ENCODE measurements at places on chromosomes 16 and 17.

- no peak for DNase-seq
Measured at GRCh38 chr16:50204453-50205108, 51.5 kb downstream of the TENT4B start.

GRCh38 chr17:83174362-83175118 is 95.1 kb downstream of the METRNL start:
- no peak for DNase-seq

DNA sequence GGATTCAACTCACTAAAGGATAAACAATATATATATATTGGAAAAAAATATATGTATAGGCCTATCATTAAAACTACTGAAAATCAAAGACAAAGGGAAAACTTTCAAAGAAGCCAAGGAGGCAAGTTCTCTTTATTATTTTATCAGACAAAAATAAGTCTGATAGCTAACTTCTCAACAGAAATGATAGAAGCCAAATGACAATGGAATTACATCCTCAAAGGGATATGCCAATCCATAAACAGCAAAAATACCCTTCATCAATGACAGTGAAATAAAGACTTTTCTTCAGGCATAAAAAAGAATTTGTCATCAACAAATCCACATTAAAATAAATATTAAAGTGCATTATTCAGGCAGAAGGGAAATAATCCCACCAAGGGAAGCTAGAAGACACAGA is 393.4 kb downstream of the ZFHX3 start:
- no peak for DNase-seq

- no peak for DNase-seq
Measured at GRCh38 chr17:73393962-73394361, 82.2 kb upstream of the CDC42EP4 start.

DNA sequence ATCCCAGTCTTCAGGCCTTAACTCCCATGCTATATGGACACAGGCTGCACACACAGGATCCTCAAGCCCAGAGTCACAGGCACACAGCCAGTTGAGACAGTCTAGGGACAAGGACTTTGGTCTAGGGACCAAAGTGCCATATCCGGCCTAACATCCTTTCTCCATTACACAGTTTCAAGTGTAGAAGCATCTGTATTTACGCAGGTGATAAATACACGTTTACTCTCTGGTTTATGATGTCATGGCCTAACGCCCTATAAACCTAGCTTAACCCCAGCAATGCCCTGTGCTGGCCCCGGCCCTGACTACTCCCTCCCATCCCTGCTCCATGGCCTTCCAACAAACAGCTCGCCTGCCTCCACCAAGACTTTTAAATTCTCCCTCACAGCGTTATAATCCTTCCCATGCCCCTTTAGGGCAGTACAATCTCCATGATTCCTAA is 17.1 kb downstream of the CUEDC1 start:
- DNase-seq, result no peak

DNA sequence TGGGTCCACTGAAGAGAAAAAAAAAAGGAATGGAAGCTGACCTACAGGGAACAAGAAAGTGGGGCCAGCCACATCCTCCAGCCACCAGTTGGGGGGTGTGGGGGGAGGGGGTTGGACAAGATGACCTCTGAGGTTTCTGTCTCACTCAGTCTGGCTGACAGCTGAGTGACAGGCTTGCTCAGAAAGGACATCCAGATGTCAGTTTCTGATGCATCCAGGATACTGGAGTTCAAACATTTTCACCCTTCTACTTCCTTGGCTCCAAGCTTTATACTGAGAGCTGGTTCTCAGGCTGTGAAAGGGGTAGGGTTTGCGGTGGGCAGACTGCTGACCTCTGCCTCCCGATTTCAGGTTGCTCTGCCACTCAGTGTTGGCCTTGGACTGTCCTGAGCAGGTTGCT is 2178.3 kb downstream of the TP53TG3F start:
- DNase-seq, result no peak

DNA sequence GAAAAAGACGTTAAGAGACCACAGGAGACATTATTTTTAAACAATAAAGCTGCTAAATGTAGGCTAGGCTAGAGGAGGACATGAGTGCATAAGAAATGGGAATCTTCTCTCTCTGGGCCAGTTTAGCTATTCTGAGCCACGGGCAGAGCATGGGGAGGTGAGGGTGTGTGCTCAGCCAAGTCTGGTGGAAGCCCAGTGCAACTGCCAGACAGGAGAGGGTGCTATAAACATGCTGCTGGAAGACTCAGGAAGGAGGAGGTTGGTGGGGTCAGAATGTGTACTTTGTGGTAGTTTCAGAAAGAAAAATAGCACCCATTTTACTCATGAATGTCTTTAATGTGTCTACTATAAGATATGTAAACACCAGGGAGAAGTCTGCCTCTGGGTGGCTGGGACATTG is 5.9 kb upstream of the SDK2 start:
- peak; percentile 8 for DNase-seq

GRCh38 chr17:64148699-64149098 is 18.8 kb upstream of the ERN1 start:
- no peak for DNase-seq

- DNase-seq, result no peak
Measured at GRCh38 chr17:58004060-58004459, 3.0 kb downstream of the SRSF1 start.

DNA sequence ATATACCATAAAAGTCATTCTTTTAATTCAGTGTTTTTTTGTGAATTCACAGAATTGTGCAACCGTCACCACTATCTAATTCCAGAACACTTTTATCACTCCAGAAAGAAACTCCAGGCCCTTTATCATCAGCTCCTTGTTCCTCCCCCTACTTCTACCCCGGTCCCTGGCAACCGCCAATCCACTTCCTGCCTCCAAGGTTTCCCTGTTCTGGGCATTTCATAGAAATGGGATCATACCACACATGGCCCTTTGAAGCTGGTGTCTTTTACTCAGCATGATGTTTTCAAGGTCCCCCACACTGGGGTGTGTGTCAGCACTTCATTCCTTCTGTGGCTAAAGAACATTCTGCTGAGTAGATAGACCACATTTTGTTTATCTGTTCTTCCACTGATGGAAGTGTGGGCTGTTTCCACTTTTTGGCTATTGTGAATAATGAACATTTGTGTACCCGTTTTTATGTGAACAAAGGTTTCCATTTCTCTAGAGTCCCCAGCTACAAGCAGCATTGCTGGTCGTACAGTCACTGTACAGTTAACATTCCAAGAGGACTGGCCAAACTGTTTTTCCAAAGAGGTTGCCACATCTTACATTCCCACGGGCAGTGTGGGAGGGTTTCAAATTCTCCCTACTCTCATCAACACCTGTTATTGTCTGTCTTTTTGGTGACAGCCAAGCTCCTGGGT is 75.8 kb upstream of the ZNF469 start:
- DNase-seq, result no peak

- DNase-seq, result no peak
Measured at GRCh38 chr16:79685871-79686270, 85.3 kb upstream of the MAF start.

GRCh38 chr17:57875290-57876022 is 25.6 kb upstream of the MRPS23 start:
- DNase-seq, result no peak

- no peak for DNase-seq
Measured at GRCh38 chr17:39080421-39081078, 70.9 kb downstream of the PLXDC1 start.

DNA sequence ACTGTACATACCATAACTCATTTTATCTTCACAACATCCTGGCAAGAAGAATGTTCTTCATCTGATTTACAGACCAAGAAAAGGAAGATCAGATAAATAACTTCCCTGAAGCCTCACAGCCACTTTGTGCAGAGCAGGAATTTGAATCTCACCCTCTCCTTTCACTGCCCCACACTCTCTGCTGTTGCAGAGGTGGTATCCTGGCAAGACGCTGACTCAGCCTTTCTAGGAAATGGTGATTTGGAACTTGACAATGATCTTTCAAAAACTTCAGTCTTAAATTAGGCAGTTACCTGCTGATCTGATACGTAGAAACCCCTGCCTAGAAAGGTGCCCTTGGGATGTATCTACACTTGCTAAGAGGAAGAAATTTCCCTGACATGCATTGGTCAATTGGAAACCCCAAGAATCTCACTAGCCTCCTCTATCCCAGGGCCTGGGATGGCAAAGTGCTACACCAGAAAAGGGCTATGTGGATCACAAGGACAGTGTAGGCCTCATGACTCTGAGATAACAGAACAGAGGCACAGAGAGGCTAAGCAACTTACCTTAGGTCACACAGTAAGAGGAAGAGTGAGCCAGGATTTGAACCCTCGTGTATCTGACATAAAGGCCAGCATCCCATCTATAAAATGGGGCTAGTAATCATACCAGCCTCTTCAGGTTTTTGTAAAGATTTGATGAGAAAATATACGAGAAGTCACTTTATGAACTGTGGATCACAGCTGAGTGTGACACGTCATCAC is 17.9 kb downstream of the FBXO39 start:
- DNase-seq, result no peak

GRCh38 chr16:68940816-68941215 is 97.5 kb downstream of the TANGO6 start:
- no peak for DNase-seq

DNA sequence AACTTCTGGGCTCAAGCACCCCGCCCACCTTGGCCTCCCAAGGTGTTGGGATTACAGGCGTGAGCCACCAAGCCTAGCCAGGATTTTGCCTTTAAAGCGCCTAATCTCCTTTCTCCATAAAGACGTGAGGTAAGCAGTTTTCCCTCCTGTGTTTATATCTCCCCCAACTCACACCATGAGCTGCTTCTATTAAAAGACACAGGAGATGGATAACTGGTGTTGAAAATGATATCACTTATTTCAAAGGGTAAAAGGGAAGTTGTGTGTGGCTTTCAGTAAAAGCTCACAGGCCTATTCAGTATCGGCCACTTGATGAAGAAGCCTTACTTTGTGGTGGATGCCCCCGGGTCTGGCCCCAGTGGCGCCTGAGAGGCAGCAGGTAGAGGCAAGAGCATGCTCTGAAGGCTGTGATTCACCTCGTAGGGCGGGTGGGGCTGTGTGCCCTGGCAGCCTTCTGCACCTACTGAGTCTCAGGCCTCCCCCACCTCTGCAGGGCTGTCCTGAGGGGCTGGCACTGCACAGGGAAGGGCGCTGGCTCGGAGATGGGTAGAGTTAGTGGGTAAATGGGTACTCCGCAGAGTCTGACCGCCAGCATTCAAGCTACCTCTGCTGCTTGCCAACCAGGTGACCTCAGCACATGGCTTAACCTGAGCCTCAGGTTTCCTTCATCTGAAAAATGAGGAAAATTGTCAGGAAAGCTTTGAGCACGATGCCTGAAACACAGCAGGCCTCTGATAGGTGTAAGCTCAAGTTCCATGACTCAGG is 146.8 kb downstream of the CLEC16A start:
- no peak for DNase-seq

GRCh38 chr17:80092959-80093358 is 8.4 kb upstream of the GAA start:
- no peak for DNase-seq

DNA sequence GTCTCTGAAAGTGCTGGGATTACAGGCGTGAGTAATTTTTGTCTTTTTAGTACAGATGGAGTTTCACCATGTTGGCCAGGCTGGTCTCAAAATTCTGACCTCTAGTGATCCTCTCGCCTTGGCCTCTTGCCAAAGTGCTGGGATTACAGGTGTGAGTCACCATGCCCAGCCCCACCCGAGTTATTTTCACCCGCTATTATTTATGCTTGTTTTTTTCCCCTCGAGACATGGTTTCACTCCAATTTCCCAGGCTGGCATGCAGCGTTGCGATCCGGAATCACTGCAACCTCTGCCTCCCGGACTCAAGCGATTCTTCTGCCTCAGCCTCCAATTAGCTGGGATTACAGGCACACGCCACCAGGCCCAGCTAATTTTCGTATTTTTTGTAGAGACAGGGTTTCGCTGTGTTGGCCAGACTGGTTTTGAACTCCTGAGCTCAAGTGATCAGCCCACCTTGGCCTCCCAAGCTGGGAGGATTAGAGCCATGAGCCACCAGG is 9.2 kb downstream of the RPL23 start:
- DNase-seq, result peak; percentile 34

GRCh38 chr17:2863204-2863603 is 67.0 kb downstream of the RAP1GAP2 start:
- no peak for DNase-seq
